ENCODE measurements at places on chromosomes 6 and 20. TPM values are rescaled to one million over a fixed set of nuclear protein-coding genes. Genes with fewer than 3 reads are reported as not detected.

GRCh38 chr20:63051911-63052310 lies 45.1 kb upstream of the BHLHE23 start:
- H3K27me3 ChIP-seq, result peaks cover 59% of the 10 kb centered on the region
- no peaks in the 10 kb centered on the region for H3K36me3 ChIP-seq
- no peak overlapping the region for H3K4me3 ChIP-seq
- no peak for DNase-seq

GRCh38 chr20:1473246-1474220 lies 6.9 kb upstream of the NSFL1C start:
- no peak overlapping the region for H3K27ac ChIP-seq
- H3K27me3 ChIP-seq, result no peaks in the 10 kb centered on the region
- H3K36me3 ChIP-seq, result no peaks in the 10 kb centered on the region
- H3K4me3 ChIP-seq, result no peak overlapping the region
- no peaks in the 10 kb centered on the region for H3K4me1 ChIP-seq

EBF4 gene
- total RNA-seq, result 6.8 TPM

GRCh38 chr20:23231561-23232218 lies 118.9 kb upstream of the NXT1 start:
- no peak overlapping the region for H3K27ac ChIP-seq
- DNase-seq, result no peak
- peaks cover 2% of the 10 kb centered on the region for H3K4me1 ChIP-seq
- peaks cover 10% of the 10 kb centered on the region for H3K27me3 ChIP-seq
- no peaks in the 10 kb centered on the region for H3K36me3 ChIP-seq
- H3K4me3 ChIP-seq, result no peak overlapping the region

SIM1 gene
- total RNA-seq, result not detected

DNA sequence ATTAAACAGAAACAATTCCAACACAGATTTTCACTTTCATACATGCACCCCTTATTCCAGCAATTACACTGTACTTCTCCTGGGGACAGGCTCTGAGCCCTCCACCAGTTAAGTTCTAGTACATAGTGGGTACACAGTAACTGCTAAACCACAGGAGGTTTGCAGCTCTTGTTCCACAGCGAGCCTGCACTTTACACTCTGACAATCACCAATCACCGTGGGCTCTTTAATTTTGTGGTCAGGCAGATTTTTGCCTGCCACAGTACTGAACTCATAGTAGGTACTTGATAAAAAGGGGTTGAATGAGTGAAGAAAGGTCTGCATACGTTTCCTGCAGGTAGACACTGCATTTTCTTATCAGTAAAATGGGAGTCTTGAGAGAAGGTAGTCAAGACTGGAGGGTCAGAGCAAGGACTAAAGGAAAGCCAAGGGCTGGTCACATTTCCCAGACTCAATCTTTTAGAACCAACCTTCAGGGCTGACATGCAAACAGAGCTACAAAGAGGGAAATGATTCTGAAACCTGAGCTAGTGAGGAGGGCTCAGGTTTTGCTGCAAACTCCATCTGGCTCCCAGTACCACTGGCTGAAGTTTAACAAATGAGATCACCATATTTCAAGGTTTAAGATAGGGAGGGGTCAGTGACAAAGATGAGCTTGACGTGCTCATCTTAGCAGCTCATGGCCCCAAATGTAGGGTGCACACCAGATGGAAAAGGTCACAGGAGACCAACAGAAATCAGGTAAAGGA lies 404.6 kb downstream of the BTBD9 start:
- no peaks in the 10 kb centered on the region for H3K4me1 ChIP-seq
- H3K27ac ChIP-seq, result no peak overlapping the region
- no peak for DNase-seq
- no peaks in the 10 kb centered on the region for H3K36me3 ChIP-seq
- H3K4me3 ChIP-seq, result no peak overlapping the region

- DNase-seq, result no peak
- H3K36me3 ChIP-seq, result no peaks in the 10 kb centered on the region
- H3K27me3 ChIP-seq, result no peaks in the 10 kb centered on the region
- no peaks in the 10 kb centered on the region for H3K4me1 ChIP-seq
- H3K4me3 ChIP-seq, result no peak overlapping the region
- no peak overlapping the region for H3K27ac ChIP-seq
These were observed 67.2 kb downstream of the YTHDF1 start for GRCh38 chr20:63148696-63149095.

DNA sequence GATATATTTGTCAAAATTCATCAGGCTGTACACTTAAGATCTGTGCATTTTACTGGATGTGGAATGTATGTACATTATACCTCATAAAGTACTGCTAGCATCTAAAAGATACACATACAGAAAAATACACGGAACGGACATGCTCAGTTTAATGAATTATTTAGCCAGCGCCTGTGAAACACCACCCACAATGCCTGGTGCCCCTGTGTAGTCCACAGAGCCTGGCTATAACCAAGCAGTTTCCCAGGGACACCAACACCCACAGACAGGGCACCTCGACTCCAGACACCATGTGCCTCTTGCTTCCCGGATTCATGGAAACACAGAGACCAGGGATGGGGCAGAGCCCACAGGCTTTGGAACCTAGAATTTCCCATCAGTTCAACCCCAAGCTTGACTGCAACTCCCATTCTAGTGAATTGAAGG lies 17.4 kb upstream of the ARMC12 start:
- H3K27ac ChIP-seq, result peak overlapping the region; percentile 56
- no peaks in the 10 kb centered on the region for H3K36me3 ChIP-seq
- H3K4me1 ChIP-seq, result peaks cover 31% of the 10 kb centered on the region
- H3K27me3 ChIP-seq, result no peaks in the 10 kb centered on the region

- peaks cover 2% of the 10 kb centered on the region for H3K27me3 ChIP-seq
- H3K4me3 ChIP-seq, result no peak overlapping the region
- H3K27ac ChIP-seq, result no peak overlapping the region
- H3K4me1 ChIP-seq, result peaks cover 13% of the 10 kb centered on the region
- DNase-seq, result no peak
These were observed 5.5 kb downstream of the TULP1 start for GRCh38 chr6:35507221-35507620.

GRCh38 chr6:148746363-148747144 lies at the start of gene UST:
Gene UST, plus strand, starts transcription at chr6:148747030. Its CDS starts 401 bp downstream, at chr6:148747431.
- peaks cover 20% of the 10 kb centered on the region for H3K27me3 ChIP-seq
- peak within 1 kb of the TSS; percentile 88 for H3K4me3 ChIP-seq
- no peaks in the 10 kb centered on the region for H3K36me3 ChIP-seq
- peak; percentile 69 for DNase-seq

DNA sequence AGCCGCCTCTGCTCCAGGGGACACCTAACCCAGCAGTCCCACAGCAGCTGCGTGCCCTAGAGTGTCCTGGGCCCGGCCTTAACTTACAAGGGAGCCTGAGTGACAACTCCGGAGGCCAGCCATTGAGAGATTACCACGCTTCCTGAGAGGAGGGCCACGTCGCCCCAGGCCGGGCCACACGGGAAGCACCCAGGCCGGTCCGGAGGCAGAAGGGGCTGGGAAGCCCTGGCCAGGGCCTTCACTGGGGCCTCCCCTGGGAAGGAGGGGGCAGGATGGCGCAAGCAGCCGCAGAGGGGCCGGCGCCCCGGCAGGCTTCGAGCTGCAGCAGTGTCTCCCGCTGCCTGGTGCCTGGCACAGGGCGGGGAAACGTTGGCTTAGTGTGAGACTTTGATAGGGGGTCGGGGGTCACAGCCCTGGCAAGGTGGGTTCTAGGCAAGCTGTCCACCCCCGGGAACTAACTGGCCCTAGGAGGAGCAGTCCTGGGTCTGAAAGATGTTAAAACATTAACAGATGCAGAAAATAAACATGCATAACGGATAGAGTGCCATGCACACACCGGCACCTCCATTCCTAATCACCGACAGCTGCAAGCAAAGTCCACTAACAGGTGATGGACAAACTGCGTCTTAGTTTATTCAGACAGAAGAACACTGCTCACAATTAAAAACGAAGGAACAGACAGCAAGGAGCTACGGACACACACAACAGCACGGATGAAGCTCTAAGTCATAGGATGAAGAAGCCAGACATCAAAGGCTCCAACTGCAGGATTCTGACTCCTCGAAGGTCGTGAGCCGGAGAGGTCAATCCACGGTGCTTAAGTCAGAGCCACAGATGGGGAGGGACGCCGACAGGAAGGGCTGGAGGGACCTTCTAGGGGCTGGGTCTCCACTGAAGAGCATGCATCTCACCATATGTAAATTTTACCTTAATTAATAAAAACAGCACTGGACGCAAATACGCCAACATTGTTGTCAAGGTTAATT lies 17.4 kb downstream of the CHRNA4 start:
- H3K27ac ChIP-seq, result no peak overlapping the region
- H3K4me3 ChIP-seq, result no peak overlapping the region
- H3K27me3 ChIP-seq, result peaks cover 34% of the 10 kb centered on the region
- H3K36me3 ChIP-seq, result no peaks in the 10 kb centered on the region
- no peaks in the 10 kb centered on the region for H3K4me1 ChIP-seq

ACTL10 gene
- 6.1 TPM for total RNA-seq

DNA sequence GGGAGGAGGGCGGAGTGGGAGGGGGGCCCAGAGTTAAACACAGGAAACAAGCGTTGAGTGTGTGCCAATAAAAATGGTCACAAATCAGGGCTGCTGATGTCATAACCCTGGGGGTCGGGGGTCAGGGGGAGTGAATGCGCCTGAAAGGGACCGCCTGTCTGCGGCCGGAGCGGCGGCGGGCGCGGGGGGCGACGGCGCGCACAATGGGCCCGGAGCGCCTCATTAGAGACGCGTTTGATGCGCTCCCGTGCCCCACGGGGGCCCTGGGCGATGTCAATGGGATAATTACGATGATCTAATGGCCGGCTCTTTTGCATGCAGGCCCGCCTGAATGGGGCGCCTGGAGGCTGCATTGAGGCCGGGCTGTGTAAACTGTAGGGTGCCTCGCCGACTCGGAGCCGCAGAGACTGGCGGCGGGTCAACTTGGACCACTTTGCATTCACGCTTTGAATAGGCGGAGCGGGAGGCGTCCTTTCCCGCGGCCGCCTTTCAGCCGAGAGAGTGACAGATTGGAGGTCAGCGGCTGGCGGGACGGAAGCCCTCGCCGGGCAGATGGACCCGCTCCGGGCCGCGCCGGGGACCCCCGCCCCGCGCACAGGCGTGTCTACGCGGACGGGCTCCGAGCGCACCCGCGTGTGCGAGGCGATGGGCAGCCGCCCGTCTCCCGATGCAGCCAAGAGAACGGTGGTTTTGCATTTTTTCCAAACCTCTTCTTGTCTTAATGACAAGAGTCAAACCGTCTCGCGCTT lies 296.1 kb downstream of the TFAP2C start:
- peaks cover 37% of the 10 kb centered on the region for H3K27me3 ChIP-seq
- no peak overlapping the region for H3K4me3 ChIP-seq
- no peaks in the 10 kb centered on the region for H3K36me3 ChIP-seq
- H3K4me1 ChIP-seq, result no peaks in the 10 kb centered on the region

DNA sequence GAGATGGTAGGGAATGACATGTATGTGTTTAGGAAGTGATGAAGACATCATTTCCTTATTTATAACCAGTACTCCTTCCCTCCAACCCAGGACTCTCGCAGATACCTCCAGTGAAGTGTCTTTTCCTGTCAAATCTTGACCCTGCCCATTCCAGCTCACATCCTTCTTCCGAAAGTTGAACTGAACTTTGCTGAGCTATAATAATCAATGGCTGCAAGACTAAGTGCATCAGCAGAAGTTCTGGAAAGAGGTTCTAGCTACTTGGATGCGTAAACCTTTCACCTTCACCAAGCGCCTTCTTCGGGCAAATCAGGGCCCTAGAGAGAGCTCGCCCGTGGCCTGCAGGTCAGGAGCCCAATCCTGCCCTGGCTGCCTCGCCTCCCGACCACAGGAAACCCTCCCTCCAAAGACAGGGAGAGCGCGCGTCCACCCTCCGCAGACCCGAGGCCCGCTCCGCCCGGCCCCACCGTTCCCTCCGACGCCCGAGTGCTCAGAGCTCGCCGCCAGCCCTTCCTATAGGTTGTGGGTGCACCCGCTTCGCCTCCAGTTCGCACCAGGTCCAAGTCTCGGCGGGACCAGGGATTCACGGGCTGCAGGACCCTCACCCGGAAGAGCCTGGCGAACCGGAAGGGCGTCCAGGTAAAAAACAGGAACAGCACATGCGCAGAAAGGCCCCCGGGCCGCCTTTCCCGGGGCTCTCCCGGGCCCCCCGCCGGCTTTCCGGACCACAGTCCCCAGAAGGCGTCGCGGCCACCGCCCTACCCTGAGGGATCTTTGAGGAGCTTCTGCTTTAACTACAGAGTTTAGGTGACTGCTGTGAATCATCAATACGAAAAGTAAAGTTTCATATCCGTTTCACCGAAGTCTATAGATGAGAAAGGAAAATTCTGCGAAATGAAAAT lies at the start of gene ZNF334:
TSS of gene ZNF334 (minus strand) at position 617 of the 902 bp plus-strand sequence. CDS start 1,457 bp downstream, outside the sequence.
- no peak within 1 kb of the TSS for H3K27ac ChIP-seq
- no peaks in the 10 kb centered on the region for H3K4me1 ChIP-seq
- no peak for DNase-seq
- H3K27me3 ChIP-seq, result peaks cover 11% of the 10 kb centered on the region

WFDC5 gene
- not detected for total RNA-seq

- H3K36me3 ChIP-seq, result peaks cover 40% of the 10 kb centered on the region
- H3K27ac ChIP-seq, result no peak overlapping the region
- no peak for DNase-seq
- H3K4me1 ChIP-seq, result no peaks in the 10 kb centered on the region
These were observed 114.4 kb downstream of the SLC23A2 start for GRCh38 chr20:4886771-4887527.
